ENCODE measurements at places on chromosomes 13 and 19.

DNA sequence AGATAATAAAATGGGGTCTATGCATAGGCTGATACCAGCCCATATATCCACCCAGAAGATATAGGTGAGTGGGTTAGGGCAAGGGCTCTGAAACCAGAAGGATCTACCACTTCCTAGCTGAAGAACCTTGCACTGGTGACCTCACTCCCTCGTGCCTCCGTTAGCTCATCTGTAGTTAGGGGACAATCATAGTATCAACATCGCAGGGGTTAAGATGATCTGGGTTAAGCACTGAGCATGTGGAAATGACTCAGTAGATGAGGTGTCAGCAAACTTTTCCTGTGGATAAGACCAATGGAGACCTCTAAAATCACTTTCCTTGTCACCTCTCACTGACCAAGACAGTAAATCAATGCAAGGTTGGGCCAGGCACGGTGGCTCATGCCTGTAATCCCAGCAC is 30.5 kb downstream of the TNFSF14 start:
- DNase-seq = no peak

DNA sequence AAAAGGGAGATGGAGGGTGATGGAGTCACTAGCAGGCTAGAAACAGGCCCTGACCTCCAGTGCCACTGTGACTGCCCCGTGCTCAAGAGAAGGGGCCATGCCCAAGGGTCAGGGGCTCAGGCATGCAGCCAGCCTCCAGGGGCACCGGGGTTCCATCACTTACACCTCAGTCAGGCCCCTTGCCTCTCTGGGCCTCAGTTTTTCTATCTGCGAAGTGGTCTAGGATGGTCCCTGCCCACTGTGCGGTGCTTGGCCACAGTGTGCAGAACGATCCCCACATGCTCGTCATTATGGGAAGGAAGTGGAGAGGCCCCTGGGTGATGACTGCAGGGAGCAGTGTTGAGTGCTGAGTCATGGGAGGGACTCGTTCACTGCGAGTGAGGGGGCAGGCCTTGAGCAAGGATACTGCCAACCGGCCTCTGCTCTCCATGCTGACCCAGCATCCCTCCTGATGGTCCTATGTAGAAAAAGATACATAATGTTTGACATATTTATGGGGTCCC is 23.1 kb downstream of the TMED1 start:
- DNase-seq = peak; percentile 81

GRCh38 chr13:51856027-51856736 is 5.6 kb upstream of the CCDC70 start:
- DNase-seq = no peak

- no peak for DNase-seq
Measured at GRCh38 chr13:20340136-20340758, 108.1 kb upstream of the GJB6 start.

DNA sequence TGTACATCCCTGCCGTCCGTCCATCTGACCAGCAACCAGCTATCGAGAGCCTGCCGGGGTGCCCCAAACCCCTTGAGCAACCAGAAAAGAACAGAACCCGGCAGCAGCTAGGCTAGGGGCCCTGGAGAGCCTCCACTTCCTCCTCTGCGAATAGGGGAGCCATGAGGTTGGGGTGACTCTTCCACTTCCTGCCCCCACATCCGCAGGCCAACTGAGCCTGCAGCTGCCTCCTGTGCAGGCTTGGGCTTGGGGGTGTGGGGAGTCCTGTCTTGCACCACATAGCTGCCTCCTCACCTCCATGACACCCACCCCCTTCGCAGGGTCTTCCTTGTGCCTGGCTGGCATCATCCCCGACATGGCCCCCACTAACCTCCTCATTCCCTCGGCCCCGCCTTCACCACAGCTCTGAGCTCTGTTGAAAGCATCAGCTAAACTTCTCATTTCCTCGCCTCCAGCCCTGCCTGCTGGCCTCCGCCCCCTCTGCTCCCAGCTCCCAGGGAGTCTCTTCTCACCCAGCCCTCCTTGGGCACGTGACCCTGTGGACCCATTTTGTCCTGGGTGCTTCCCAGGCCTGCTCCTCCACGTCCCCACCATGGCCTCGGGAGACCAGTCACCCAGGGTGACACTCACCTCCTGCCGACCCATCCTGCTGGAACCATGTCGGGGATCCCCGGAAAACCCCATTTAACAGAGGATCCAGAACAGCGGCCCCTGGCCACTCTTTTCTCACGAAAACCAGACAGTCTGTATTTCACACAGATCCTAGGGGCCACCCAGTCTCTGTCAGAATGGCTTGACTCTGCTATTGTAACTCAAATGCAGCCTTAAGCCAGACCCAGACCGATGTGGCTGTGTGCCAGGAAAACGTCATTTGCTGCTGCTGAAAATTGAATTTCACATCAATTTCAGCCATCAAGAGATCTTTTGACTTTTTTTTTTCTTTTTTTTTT is 50.4 kb downstream of the MYO9B start:
- no peak for DNase-seq

GRCh38 chr19:13164343-13165161 is 14.3 kb downstream of the IER2 start:
- DNase-seq = no peak

DNA sequence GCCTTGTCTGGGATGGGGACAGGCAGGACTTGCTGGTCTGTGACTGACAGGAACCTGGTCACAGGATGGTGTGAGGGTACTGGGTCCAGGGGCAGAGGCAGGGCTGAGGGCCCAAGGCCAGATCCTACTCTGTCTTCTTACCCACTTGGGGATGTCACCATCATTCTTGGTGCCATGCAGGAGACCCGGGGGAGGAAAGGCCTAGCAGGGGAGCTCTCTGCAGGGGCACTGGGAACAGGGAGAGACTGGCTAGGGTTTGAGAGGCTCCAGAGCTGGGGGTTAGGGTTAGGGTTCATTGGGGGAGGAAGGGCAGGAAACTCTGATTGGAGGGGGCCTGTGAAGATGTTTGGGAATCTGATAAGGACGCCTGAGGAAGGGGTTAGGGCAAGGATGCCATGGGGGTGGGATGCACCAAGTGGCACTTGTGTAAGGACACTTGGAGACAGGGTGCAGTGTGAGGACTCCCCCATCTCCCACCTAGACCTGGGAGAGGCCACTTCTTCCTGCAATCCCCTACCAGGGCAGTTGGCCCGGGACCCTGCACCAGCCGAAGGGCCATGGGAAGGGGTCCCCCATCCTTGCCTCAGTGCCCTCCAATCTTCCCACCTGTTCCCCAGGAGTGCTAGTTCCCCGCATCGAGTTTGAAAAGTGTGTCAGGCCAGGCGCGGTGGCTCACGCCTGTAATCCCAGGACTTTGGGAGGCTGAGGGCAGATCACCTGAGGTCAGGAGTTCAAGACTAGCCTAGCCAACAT is 6.9 kb downstream of the PRR36 start:
- DNase-seq = no peak

DNA sequence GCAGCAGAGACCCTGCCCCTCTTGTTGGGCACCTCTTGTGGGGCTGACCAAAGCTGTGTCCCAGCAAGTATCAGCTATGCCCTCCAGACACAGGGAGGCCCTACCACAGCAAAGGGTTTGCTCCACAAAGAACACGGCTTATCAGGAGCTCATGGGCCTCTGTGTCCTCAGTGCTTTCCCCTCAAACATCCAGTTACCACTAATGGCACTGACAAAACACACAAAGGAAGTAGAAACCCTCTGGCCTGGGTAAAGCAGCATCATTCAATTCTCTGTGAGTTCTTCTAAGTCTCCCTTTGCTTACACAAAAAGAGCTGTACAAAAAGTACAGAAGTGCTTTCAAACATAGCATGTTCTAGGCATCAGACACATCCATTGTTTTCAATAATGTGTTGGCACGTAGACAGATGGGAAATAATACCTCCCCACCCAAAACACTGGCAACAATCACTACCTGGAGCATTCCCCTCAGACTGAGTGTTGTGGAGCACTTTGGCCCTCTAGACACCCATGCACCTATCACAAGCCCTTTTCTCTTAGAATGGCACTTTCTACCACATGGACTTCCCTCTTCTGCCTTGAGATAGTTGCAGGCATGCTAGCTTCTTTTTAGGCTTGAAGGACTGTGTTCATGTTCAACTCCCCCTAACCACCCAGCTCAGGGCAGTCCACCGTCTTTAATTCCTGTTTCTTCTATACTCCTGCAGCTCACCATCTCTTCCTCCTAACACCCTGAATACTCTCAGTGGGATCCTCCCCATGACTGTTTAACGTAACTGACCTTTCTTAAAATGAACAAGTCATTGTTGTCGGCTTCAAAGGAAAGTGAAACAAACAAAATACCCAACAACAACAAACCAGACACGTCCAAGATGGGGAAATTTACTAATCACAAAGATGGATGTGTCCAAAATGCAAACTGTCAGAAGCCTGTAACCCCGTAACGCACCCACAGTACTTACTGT is 43.5 kb downstream of the ATP7B start:
- no peak for DNase-seq

DNA sequence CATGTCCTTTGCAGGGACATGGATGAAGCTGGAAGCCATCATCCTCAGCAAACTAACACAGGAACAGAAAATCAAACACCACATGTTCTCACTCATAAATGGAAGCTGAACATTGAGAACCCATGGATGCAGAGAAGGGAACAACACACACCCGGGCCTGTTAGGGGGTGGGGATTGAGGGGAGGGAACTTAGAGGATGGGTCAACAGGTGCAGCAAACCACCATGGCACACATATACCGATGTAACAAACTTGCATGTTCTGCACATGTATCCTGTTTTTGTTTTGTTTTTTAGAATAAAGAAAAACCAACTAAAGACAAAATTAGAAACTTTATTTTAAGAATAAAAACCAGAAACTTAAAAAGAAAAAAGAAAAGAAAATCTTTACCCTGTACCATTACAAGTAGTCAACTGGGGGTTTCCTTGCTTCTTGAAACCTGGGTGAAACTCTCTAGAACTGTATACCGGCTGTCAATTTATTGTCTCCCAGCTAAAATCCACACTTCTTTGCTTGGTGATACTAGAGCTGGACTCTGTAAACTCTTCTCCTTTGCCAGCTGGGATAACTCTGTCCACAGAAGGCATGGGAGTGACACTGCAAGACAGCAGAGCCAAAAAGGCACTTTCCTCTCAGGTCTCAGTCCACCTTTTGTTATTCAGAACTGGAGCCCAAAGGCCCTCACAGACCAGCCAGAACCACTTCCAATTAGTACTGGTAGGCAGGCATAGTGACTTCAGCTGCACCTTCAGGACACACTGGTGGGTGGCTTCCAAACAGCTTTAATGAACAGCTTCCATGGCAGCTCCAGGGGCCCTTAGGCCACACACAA is 9.0 kb downstream of the MICU2 start:
- no peak for DNase-seq

DNA sequence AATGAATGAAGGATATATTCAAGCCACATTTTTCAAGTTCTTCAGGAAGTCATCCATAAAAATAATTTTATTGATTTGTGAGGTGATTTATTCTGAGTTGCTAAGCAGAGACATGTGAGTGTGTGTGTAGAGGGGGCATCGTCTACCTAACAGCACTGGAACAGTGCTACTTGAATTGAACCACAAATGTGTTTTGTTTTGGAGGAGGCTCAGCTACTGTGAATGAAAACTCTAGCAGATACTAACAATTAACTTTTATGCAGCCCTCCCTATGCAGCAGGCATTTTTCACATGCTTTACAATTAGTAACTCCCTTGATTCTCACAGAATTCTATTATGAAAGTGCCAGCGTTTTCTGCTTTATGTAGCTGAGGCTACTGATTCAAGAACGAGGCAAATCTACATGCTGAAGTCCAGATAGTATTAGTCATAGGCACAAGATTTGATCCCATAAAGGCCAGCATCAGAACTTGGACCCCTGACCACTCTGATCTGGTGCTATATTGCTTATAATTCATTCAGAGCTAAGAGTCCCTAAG is 103.7 kb downstream of the MYO16 start:
- no peak for DNase-seq

Data from AG09319 (cell line).